NCI-H2081 (cell line): ENCODE measurements at places on chromosomes 1 and 21.

DNA sequence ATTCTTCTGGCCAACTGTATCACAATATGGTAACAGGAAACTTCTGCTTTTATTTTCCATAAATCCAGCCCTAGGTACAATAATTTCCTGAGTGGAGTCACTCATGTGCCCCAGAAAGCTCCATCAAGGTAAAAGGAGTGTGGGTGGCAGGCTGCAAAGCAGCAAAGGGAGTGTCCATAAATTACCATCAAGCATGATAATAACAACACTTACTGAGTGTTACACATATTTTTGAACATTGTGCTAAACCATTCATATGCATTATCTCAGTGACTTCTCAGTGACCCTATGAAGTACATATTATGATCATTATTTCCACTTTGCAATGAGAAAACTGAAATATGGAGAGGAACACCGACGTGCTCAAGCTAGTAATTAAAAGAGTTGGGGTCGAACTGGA is 149.2 kb upstream of the PLXNA2 start:
- DNase-seq: no peak

DNA sequence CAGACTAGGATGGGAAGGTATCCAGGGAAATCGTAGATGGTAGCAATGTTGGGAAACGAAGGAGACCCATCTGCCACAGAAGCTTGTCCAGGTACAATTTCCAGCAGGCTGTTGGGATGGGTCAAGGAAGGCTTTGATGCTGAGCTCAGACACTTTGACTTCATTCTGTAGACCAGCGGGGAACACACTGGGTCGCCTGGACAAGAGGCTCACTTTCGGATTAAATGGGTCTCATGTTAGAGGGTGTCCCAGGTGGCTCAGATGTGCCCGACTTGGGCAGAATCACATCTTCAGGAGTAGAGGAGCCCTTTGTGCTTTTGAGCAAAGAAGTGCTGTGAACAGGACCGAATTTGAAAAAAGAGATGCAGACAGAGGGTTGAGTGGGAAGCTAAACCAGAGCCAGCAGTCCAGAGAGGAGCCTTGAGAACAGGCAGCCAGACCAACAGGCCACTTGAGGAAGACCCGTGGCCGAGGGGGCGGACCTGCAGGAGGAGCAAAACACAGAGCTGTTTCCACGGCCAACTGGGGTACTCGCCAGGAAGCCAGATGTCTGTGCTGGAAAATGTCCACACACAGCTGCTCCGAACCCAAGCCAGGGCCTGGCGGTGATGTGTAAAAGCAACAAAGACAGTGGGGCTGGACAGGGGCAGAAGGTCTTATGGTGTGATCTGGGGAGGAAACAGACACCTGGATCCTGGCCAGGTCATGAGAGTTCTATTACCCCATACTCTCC is 146.9 kb downstream of the AJAP1 start:
- DNase-seq: no peak

- DNase-seq: no peak
Measured at GRCh38 chr21:35011681-35012080, 37.4 kb downstream of the RUNX1 start.

DNA sequence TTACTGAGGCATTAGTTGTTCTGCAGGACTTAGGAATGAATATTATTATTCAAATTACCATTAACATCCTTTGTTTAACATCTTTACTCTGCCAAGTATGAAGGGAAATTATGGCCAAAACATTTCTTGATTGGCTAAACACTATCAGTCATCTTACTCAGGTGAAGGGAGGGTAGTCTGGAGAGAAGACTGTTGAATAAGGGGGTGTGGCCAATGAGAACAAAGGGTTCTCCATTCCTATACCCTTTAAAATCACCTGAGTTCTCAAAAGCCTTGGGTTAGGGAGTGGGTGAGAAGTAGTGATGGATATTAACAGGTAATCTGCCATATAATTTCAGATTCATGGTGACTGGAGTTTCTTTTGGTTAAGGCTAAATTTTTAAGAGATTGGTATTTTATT is 19.3 kb downstream of the CRYZL1 start:
- DNase-seq: no peak

- DNase-seq: no peak
Measured at GRCh38 chr1:210434223-210434622, 105.5 kb downstream of the HHAT start.

GRCh38 chr1:41390166-41390565 is 28.9 kb downstream of the FOXO6 start:
- DNase-seq: peak; percentile 55

- DNase-seq: peak; percentile 88
Measured at GRCh38 chr1:37811027-37811655, 3.1 kb upstream of the YRDC start.

DNA sequence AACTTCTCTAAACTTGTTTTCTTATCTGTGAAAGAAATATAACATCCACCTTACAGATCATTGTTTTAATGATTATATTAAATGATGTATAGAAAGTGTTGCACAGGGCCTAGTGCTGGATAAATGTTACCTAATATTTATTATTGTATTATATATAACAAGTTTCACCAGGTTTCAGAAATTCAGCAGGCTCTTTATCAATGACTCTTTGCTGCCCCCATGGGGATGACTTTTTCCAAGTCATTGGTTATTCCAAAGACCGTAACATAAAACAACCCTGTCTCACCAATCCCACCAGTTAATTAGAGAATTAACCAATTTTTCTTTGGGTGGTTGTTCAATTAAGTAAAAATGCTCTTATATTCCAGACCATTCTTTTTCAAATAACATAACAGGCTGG is 7.3 kb upstream of the DEDD start:
- DNase-seq: peak; percentile 31

- no peak for DNase-seq
Measured at GRCh38 chr1:116698244-116698595, 30.7 kb upstream of the IGSF3 start.

DNA sequence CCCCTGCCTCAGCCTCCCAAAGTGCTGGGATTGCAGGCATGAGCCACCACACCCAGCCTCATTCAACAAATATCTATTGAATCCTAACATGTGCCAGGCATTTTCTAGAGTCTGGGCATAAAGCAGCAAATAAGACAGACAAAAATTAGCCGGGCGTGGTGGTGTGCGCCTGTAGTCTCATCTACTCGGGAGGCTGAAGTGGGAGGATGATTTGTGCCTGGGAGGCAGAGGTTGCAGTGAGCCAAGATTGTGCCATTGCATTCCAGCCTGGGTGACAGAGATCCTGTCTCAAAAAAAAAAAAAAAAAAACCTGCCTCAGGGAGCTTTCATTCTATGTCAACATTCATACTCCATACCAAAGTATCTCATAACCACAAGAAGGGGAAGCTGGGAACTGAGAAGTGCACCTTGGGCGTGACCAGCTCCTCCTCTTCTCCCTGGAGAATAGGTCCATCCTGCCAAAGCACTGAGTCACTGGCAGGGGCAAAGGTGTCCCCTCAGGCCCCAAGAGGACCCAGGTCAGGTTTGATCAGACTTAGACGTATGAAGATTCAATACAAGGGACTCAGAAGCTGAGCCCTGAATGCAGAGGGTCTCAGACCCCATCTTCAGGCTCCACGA is 36.8 kb upstream of the PPP1R15B start:
- no peak for DNase-seq

DNA sequence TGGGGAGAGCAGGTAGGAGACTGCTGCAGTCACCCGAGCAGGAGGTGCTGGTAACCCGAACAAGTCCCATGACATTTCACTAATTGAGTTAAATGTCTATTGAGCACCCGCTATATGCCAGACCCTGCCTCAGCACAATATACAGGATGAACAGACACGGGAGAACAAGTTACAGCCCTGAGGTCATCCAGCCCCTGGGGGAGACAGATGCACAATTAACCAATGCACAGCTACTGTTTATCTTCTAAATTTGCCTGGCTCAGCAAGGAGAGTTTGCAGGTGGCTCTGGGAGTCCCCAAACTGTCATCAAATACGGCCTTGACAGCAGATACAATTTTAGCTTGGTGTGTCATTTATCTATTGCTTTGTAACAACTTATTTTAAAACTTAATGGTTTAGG is 18.1 kb downstream of the CITED4 start:
- peak; percentile 38 for DNase-seq

DNA sequence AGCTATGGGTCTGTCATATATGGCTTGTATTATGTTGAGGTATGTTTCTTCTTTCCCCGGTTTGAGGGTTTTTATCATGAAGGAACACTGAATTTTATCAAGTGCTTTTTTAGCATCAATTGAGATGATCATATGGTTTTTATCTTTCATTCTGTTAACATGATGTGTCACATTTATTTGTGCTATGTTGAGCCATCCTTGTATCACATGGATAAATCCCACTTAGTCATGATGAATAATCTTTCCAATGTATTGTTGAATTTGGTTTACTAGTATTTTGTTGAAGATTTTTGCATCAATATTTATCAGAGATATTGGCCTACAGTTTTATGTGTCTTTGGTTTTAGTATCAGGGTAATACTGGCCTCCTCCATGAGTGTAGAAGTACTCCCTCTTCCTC is 61.7 kb downstream of the GPR137B start:
- no peak for DNase-seq

DNA sequence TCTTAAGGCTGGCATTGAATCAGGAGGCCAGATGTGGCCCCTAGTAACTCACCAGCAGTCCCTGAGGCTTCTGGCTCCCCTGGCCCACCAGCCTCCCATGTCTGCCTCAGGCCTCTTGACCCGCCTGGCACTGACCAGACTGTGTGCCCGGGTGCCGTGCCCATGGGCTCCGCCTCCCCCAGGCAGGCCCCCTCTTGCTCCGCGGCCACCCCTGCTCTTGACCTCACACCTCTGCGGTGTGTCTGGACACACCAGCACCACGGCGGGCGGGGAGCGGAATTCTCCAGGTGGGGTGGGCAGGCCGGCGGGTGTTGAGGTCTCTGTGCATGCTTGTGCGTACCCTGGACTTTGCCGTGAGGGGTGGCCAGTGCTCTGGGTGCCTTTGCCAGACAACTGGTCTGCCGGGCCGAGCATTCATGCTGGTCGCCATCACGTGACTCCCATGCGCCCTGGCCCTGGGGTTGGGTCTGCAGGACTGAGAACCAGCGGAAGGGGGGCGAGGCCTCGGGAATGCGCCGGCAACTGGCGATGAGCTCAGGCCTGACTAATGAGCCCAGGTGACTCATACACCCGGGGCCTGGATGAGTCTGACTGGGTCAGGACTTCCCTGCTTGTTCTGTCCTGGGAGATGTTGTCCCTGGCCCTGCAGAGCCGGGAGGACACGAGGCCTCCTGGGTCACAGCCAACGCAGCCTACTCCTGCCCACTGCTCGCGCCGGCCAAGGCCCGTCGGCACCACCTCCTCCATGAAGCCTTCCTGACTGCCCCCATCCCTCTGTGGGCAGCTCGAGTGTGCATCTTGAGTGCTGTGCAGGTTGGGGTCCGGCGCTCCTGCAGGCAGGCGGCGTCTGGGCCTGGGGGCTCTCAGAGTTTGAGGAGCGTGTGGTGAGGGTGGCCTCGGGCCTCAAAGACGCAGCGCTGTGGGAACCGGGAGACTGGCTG is 22.6 kb downstream of the COL18A1 start:
- no peak for DNase-seq

DNA sequence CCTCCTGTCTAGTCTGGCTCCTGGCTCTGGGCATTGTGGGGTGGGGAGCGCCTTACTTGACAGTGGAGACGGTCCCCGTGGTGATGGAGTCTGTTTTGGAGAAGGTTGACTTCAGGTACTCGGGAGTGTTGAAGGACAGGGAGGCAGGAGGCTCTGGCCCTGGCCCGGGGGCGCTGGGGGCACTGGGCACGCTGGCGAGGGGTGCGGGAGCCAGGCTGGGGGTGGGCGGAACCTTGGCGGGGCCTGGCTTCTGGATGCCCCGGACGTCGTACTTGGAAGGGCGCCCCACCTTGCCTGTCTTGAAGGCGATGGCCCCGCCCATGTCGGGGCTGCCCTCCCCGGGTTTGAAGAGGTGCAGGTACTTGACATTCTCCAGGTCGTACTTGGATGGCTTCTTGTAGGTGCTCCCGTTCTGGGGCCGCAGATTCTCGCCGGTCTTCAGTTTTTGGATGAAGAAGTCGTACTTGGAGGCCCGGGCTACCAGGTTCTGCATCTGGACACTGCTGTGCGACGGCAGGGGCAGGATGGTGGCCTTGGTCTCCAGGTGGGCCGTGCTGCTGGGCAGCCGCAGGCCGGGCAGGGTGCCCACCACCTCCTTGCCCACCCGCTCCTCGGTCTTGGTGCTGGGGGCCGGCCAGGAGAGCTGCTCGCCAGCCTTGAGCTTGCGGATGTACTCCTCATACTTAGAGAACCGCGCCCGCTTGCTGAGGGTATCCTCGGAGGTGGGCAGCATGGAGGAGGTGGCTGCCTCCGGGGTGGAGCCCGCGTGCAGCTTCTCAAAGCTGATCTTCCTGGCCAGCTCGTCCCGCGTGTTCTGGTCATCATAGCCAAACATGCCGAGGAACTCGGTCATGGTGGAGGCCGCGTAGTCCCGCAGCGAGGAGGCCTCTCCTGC is 136.6 kb downstream of the CASZ1 start:
- no peak for DNase-seq
